ENCODE measurements at places on chromosomes 12 and 14.

- no peak for DNase-seq
Observed at GRCh38 chr12:52535574-52535973, 15.4 kb upstream of the KRT5 start.

GRCh38 chr14:59244581-59244980 lies 56.1 kb downstream of the DAAM1 start:
- DNase-seq, result no peak

DNA sequence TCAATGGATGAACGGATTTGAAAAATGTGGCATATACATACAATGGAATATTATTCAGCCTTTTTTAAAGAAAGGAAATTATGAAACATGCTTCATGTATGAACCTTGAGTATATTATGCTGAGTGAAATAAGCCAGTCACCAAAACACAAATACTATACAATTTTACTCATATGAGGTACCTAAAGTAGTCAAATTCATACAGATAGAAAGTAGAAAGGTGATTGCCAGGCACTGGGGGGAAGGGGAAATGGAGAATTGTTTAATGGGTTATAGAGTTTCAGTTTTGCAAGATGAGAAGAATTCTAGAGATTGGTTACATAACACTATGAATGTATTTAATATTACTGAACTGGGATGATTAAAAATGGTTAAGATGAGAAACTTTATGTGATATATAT lies 171.4 kb downstream of the TMTC3 start:
- no peak for DNase-seq

DNA sequence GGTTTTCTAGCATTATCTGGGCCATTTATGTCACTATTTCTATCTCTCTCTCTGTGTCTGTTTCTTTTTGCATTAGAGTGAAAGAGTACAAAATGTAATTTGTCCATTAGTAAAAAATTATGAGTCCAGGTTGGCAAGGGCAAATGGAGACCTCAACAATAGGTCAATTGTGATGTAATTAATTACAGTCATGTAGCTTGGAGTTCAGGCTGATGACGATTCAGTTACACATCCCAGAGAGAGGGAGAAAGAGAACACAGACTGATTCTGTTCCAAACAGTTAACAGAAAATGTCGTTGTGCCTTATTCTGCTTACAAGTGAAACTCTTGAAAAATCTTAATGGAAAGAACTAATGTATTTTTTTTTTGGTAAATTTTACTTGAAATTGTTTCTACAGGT lies 83.3 kb downstream of the ATXN7L3B start:
- no peak for DNase-seq

- no peak for DNase-seq
Observed at GRCh38 chr14:59919570-59920377, at the start of gene LRRC9. Gene LRRC9 (plus strand): TSS chr14:59920144.

- DNase-seq, result no peak
Observed at GRCh38 chr14:55711175-55711811, 131.3 kb downstream of the KTN1 start.

DNA sequence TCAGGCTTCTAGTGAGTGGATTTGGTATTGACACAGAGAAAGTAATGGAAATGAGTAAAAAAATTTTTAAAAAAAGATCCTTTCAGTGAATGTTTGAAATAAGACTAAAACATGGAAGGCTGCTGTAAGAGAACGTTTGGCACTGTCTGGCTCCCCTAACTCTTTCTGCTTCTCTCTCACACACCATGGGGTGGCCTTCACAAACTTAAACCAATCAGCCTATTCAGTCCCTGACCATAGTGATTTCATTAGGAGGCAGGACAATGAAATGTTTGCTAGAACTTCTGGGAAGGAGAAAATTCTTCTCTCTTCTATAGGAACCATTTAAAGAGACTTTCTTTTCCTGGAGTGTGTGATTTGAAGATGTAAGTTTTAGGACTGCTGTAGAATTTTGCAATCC lies 84.2 kb upstream of the GRIN2B start:
- no peak for DNase-seq

DNA sequence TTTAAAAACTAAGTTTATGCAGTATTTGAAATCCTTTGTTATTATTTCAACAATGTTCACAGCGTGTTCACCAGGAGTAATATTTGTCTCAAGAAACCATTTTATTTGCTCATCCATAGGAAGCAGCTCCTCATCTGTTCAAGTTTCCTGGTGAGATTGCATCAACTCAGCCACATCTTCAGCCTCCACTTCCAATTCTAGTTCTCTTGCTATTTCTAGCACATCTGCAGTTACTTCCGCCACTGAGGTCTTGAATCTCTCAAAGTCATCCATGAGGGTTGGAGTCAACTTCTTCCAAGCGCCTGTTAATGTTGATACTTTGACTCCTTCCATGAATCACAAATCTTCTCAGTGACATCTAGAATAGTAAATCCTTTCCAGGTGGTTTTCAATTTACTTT lies 18.0 kb downstream of the CLEC9A start:
- no peak for DNase-seq

DNA sequence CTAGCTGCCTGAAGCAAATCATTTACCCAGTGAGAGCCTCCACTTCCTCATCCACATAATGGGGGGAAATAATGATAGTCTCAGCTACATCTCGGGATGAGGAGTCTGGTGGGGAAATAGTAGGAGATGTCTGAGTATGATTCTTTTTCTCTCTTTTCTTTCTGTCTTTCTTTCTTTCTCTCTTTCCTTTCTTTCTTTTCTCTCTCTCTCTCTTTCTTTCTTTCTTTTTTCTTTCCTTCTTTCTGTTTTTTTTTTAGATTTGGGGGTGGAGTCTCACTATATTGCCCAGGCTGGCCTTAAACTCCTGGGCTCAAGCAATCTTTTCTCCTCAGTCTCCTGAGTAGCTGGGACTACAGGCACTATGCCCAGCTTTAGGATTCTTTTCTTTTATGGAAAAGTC lies 12.8 kb downstream of the HOXC4 start:
- no peak for DNase-seq

- DNase-seq, result no peak
Observed at GRCh38 chr14:71231521-71232393, 324.5 kb downstream of the PCNX1 start.

- DNase-seq, result no peak
Observed at GRCh38 chr12:43436597-43436996, 115.4 kb downstream of the ADAMTS20 start.

- DNase-seq, result no peak
Observed at GRCh38 chr14:49594347-49595091, 4.2 kb upstream of the LRR1 start.

- no peak for DNase-seq
Observed at GRCh38 chr12:51070004-51070403, 13.4 kb downstream of the CSRNP2 start.

DNA sequence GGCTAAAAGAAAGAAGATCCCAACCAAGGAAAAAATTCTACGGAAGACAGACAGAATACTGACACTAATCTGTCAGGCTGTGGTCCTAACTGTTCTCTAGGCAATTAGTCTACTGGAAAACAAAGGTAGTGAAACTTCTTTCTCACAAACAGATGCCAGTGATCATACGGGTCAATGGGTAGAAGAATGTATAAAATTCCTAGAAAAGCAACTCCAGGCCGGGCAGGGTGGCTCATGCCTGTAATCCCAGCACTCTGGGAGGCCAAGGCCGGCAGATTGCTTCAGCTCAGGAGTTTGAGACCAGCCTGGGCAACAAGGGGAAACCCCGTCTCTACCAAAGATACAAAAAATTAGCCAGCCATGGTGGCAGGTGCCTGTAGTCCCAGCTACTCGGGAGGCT lies 64.8 kb downstream of the HECTD4 start:
- no peak for DNase-seq

GRCh38 chr12:18676996-18677588 lies 60.7 kb downstream of the PLCZ1 start:
- DNase-seq, result no peak

GRCh38 chr14:77014004-77014604 lies 14.4 kb downstream of the IRF2BPL start:
- no peak for DNase-seq

GRCh38 chr12:48013287-48013686 lies 9.0 kb upstream of the COL2A1 start:
- no peak for DNase-seq

GRCh38 chr14:72454388-72455160 lies 439.3 kb downstream of the DPF3 start:
- DNase-seq, result no peak

GRCh38 chr14:75570797-75571196 lies 7.6 kb upstream of the FLVCR2 start:
- no peak for DNase-seq

DNA sequence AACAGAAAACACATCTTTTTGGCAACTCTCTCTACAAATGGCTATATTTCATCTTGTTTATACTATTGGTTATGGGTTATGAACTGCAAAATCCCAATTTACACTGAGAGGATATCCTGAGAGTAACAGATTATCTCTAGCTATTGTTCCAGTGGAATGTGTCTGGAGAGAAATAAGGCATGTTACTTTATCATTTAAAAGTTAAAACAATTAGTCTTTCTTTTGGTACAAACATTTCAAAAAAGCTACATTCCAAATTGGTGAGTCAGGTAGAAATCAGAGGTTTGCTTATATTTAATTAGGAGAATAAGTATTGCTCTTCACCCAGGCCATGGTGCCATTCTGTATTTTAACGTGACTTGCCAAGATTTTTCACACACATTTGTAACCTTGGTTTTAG lies 411.6 kb downstream of the CCER1 start:
- DNase-seq, result no peak

DNA sequence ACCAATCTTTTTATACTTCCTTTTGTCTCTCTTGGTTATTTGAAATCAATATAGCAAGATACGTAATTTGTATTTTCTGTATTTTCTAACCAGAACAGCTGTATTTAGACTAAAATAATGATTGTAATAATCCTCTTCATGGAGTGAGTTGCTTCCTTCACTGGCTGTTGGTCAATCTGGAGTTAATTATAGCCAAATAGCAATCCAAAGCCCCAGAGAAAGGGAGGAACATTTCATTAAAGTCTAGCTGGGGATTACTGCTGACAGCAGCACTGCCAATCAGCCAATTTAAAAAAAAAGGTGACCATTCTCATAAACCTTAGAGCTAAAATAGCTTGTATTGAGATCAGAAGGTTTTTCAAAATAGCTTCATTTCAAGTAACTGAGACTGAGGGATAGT lies 118.0 kb downstream of the TRHDE start:
- no peak for DNase-seq

- no peak for DNase-seq
Observed at GRCh38 chr14:49950275-49951228, 57.7 kb downstream of the ARF6 start.

DNA sequence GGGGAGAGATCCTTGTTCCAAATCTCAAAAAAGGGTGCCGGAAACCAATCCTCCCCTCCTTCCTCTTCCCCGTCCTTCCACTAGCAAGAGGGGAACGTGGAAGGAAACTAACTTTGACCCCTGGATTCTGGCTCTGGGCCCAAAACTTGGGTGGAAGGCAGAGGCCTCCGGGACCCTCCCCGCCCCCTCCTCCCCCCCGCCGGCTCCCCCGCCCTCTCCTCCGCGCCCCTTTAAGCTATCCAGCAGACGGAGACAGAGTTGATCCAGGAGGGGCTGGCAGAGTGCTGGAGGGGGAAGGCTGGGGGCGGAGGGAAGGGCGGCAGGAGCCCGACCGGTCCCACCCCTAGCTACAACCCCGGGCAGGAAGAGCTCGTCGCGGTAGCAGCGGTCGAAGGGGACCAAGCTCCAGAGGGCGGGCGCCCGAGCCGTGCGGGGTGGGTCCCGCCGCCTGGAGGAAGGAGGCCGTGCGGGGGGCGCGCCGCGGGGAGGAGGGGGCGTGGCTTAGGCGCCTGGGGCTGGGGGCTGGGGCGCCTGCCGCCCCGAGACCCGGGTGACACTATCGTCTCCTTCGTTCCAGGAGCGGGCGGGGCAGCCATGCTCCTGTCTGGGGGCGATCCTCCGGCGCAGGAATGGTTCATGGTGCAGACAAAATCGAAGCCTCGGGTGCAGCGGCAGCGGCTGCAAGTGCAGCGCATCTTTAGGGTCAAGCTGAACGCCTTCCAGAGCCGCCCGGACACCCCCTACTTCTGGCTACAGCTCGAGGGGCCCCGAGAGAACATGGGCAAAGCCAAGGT lies at the start of gene NYNRIN:
NYNRIN (plus strand) TSS at position 351 of the 794 bp plus-strand sequence; CDS start at position 595, 244 bp downstream.
- DNase-seq, result no peak

DNA sequence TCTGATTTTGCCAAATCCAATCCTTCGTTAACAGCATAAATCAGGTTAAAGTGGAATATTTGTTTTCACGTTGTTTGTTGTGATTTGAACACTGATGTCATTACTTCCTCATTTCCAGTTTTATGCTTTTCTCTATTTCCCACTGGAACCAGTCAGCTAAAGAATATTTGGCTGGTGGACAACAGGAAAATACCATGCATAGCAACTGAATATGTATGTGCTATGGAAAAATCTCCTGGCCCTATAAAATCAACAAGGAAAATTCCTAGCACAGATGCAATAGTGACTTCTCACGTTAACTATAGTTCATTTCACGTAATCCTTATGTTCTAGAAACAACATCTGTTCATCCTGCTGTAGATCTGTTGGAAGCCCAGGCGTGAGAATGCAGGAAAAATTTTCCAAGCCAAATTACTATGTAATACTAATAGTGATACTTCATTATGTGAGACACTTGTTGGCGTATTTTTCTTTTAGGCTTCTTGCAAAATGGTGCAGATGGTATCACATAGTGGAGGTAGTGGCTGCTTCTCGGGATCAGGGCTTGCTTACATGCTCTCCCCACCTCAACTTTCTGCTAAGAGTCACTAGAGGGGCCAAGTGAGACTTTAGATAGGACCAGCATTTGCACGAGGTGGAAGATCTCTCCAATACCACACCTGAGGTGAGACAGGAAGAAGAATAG lies 86.3 kb upstream of the USP44 start:
- no peak for DNase-seq

DNA sequence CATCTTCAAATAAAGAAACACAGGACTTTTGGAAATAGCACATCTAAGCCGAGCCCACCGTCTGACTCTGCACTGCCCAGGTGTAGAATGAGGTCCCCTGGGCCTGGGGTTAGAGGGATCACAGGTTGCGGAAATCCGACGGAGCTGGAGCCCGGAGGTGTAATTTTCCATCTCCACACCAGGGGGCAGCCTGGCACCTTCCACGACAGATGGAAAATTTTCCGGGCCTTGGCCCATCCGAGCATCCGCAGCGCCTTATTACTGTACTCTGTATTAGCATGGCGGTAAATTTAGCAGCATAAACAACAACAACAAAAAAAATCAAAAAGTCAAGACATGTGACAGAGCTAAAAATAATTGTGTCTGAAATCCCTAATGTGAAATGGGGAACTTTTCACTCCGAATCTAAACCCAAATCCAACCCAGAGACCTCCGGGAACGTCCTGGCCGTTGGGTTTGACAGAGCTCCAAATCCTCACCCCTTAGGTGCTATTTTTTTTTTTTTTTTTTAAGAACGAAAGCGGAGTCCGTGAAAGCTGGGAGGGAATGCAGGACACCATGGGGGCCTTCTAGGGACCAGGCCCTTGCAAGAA lies 93.9 kb downstream of the KSR2 start:
- DNase-seq, result no peak

GRCh38 chr12:120956579-120957300 lies 21.6 kb upstream of the HNF1A start:
- no peak for DNase-seq
